ENCODE measurements at places on chromosomes 12 and 14.

DNA sequence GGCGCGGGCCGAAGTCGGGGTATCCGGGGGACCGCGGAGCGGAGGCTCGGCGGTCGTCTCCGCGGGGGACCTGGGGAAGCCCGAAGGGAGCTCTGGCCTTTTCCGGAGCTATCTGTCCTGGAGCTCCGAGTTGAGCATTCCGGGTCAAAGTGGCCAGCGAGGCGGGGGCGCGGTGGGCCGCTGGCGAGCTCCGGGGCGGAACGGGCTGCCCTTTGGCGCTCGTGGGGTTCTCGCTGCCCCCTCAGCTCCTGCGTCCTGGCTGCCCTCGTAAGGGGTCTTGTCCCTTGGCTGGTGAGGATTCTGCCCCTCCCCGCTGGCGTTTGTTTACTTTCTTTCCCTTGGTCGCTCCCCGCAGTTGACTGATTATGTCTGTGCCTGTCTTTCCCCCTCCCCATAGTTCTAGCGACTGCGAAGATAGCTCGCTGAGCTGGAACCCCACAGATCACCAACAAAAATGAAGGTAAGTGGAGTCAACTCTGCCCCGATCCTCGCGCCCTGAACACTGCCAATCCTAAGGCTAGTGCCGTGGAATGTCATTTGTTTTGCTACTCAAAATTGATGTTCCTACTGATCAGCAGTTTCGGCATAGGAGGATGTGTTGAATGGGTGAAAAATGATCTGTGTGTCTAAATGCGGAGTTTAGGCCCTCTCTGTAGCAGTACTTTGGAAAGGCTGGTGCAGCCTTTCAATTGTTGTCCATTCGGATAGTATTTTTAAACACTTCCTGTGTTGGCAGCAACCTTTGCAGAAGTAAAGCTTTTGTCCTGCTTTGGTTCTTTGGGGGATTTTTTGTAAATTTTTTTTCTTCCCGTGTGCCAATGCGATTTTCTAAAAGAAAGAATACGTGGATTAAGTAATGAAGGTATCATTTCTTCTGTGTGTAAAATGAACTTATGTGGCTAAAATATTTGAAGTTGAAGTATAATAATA, 1.3 kb downstream of the ARID4A start:
- DNase-seq, result no peak

DNA sequence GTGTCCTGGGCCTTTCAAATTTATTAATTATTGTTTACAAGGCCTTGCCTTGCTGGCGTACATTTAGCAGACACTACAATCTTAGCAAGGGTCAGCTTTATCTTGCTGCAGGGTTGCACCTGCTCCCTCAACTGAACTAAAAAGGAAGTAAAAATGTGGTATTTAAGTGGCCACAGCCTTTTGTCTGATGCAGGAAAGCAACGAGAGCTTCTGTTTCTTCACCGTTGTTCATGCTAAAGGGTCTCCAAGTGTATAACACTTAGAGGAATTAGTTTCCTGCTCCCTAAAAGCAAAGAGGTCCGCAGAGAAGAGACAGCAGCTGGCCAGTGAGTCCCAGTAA, 62.8 kb upstream of the EGLN3 start:
- DNase-seq, result no peak

- no peak for DNase-seq
Measured at GRCh38 chr14:33692762-33693161, 258.1 kb downstream of the EGLN3 start.

DNA sequence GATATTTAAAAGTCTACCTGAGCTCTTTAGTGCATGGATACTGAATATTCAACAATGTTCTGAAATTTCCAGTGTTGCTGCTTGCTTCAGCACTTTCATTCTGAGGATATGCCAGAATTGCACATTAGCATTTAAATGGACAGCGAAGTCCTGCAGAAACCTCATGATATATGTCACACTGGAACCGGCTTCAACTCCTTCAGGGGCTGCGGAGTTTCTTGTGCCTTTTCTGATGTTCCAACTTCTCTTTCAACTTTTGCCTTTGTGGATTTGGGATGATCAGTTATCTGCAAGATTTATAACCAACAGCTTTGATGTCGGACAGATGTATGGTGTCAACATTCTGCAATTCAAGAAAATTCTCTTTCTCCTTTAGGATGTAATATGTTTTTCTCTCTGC, 142.5 kb upstream of the LMNTD1 start:
- DNase-seq, result no peak

GRCh38 chr12:51752234-51752889, 96.2 kb downstream of the FIGNL2 start:
- DNase-seq, result peak; percentile 73

DNA sequence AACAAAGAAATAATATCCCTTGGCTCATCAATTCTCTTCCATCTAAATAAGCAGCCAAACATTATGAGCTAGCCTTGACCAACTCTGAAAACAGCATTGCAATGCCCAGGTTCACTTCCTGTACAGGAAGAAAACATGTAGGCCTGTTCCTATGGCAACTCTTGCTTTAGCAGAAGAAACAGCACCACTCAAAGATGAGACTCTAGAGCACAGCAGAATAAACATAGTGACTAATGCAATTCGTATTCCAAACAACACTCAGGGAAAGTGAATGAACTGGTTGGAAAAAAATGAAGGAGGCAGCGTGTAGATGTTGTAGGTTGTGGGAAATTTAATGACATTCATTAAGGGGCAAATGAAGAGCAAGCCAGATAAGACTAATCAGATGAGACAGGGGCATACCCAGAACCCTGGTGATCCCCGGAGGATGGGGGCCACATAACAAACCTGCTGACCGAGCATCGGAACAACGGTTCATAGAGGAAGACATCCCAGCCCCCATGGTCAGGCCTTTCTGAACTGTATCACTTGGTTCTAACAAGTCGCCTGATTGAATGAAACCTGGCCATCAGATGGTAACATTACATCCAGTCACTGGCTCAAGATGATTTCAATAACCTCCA, 9.0 kb downstream of the ARHGDIB start:
- peak; percentile 73 for DNase-seq

GRCh38 chr12:482061-482460, 22.3 kb downstream of the B4GALNT3 start:
- DNase-seq, result no peak

DNA sequence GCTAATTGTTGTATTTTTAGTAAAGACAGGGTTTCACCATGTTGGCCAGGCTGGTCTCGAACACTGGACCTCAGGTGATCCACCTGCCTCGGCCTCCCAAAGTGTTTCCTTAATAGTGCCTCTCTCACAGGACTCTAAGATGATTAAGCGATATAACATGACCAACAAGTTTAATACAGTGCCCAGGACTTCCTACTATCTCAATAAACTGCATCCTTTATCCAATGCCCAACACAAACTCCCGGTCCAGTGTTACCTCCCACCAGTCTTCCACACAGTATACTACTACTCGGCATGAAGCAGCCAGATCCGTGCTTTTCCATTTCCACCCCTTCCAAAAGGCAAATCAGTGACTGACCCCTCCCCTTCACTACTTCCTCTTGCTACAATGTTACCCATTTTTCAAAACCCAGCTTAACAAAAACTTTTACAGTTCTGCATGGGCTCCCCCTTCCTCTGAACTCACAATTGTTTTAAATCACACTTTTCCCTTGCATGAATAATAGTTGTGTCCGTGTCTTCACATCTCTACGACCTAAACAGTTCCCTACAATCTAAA, 900 bp downstream of the NOP2 start:
- no peak for DNase-seq

DNA sequence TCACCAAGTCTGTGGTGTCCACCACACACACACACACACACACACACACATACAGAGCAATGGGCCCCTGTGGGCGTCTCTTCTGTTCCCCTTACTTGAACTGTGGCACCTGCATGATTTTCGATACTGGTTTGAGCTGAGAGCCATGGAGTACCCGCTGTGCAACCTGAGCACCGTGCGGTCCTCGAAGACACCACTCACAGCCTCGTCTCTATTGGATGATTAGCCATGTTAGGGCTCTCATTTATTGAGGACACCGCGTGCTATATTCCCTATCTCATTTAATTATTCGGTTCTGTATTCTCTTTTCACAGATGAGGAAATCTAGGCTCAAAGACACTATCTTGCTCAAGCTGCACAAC, 623 bp upstream of the C14orf132 start:
- no peak for DNase-seq

- DNase-seq, result no peak
Measured at GRCh38 chr14:99425272-99425681, 55.4 kb downstream of the SETD3 start.

DNA sequence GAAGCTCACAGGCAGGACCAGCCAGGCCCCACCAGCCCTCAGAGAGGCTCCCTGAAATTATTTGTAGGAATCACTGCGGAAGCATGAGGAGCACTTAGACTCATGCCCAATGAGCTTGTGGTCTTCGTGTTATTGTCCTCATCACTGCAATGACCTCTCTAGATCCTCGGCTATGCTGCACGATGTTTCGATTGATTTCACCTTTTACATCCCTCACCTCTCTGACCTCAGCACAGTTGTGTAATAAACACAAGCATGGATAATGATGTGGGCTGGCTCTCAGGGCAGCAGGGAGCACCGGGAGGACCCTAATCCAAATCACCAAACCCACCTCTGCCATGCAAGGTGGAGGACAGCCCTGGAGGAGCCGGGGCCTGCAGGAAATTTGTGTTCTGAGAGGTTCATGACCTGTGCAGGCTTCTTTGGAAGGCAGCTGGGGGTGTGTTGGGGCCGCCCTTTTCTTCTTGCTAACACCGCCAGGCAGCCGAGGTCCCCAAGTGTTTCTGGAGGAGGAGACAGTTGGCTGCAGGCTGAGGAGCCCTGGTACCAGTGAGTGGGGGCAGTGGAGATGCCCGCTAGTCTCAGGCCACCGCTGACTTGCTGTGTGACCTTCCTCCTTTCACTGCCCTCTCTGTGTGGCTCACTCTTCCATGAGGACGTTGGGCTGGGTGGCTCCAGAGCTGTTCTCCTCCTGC, 29.5 kb upstream of the EML1 start:
- DNase-seq, result no peak

DNA sequence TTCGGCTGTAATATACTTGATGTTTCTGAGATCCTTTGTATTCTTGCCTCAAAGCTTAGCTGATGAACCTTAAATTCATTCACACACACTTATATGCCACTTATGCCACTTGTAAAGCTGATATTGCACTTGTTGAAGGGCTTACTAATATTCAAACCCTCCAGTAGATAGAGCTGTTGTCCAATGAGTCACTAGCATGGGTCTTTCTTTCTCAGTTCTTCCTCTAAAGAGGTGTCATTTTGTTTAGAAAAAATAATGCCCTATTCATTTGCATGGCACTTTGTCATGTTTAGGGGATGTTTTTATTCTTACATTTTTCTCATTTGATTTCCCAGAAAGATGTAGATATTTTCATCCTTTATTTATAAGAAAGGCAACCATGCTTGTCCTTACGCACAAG, 56.4 kb downstream of the MON2 start:
- no peak for DNase-seq

DNA sequence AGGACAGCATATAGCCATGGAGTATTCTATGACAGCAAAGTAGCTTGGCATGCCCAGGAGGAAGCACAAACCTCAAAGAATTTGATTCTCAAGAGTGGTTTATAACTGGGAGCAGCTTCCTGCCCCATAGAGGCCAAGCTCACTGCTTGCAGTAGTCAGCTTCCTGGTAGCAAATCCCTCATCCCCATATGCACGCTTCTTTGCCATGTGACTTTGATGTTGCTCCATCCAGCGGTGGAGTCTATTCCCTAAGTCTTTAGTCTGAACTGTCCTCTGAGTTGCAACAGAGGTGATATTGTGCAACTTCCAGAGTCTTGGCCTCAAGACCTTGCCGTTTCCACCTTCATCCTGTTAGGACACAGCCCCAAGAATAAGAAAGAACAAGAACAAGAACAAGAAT, 996.8 kb upstream of the TMEM132C start:
- DNase-seq, result no peak

DNA sequence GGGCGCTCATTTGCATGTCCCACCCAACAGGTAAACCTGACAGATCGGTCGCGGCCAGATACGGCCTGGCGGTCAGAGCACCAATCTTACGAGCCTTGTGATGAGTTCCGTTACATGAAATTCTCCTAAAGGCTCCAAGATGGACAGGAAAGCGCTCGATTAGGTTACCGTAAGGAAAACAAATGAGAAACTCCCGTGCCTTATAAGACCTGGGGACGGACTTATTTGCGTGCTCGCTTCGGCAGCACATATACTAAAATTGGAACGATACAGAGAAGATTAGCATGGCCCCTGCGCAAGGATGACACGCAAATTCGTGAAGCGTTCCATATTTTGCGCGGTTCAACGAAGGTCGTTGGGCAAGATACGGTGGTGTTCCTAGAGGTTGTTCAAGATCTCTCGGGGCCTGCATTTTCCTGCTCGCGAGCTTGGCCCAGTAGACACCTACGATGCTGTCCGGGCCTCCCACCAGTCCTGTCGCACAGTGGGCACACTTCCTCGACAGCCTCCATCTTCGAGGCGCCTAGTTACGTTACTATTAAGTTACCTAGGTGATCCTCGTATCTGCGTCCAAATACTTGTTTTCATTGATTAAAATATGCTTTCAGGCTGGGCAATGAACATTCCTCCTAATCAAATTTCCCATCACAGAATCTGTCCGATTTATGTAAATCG, at the start of gene RNU6-7:
RNU6-7 (plus strand) TSS at position 230 of the 675 bp plus-strand sequence.
- DNase-seq, result peak; percentile 67

DNA sequence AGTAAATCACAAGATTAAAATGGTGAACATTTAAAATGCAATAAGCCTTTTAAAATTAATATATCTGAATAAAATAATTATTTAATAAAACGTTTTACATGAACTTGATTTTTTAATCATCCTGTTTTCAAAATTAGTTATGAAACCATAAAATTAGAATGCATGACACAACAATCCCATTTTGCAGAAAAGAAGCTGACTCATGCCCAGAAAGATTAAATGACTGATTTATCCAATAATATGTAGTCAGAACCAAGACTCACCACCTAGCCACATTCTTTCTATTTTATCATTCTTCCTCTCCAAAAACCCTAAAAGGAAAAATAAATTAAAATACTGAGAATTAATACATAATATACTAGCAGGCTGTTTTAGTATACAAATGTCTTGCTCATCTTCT, 83.0 kb upstream of the LGR5 start:
- no peak for DNase-seq

- DNase-seq, result no peak
Measured at GRCh38 chr12:69471667-69472385, 1.6 kb downstream of the FRS2 start.

GRCh38 chr14:101933209-101933608, 31.2 kb upstream of the DYNC1H1 start:
- DNase-seq, result no peak

- no peak for DNase-seq
Measured at GRCh38 chr12:19893514-19893913, 454.2 kb downstream of the AEBP2 start.

DNA sequence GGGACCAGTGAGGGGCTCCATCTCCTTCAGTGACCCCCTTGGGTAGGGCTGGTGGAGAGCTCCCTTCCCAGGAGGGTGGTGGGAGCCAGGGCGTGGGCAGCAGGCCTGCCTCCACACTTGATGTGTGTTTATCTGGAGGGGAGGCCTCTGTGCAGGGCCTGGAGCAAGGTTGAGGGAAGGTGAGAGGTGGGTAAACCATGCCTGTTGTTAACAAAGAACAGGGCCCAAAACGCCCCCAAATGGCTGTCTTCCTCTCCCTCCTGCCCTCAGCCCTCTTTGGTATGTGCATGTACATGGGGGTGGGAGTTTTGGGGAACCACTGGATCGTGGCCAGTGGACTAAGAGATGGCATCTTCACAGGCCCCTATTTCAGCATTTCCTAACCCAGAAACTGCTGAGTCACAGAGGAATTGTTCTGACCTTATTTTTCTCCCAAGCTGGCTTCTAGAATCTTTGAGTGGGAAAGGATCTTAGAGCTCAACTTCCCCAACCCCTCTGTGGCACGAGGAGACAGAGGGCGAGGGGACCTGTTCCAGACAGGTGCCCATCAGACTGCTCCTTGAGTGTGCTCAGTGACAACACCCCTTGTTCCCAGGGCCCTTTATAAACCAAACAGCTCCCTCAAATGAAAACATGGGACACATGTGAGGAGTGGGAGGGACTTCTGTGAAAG, 3.6 kb downstream of the SLC48A1 start:
- no peak for DNase-seq

Data from ascending aorta (tissue), 2 donors.